Amniotic stem cell (primary cell): ENCODE measurements at places on chromosomes 7 and 10.

- DNase-seq: no peak
Observed at GRCh38 chr7:36086571-36086970, 66.5 kb upstream of the EEPD1 start.

- DNase-seq: no peak
Observed at GRCh38 chr10:10044922-10045764, 972.5 kb upstream of the CELF2 start.

DNA sequence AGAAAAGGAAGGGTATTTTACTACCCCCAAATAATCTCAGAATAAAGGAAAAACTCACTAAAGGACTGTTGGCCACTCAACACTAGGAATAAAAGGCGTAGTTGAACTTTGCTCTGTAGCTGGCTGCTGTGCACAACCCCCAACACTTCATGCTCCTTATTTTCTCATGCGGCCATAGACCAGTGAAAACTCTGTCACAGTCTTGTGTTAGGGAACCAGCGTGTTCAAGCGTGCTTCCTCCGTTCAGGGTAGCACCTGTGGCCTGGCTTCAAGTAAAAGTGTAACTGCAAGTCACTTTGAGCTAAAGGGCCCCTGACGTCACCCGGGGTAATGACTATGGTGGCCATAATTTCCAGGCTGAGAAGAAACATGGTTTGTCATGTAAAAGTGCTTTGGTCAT lies 27.0 kb downstream of the BLNK start:
- DNase-seq: no peak

- DNase-seq: no peak
Observed at GRCh38 chr7:84261509-84261908, 66.9 kb upstream of the SEMA3A start.

DNA sequence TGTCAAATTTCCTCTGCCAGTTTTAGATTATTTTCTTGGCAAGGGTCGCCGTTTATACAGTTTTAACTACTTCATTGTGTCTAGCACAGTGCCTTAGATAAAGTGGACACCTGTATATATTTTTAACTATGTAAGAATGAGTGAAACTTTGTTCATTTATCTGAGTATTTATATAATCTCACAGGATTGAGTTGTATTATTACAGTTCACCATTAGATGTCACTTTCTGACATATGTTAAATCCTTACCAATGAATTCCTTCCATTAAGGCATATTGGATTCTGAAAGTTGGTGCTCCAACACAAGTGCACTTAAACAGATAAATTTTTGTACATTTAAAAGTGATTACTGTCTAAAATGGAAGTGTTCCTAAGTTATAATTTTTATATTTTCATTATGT lies 43.0 kb downstream of the ZMYND11 start:
- DNase-seq: no peak

DNA sequence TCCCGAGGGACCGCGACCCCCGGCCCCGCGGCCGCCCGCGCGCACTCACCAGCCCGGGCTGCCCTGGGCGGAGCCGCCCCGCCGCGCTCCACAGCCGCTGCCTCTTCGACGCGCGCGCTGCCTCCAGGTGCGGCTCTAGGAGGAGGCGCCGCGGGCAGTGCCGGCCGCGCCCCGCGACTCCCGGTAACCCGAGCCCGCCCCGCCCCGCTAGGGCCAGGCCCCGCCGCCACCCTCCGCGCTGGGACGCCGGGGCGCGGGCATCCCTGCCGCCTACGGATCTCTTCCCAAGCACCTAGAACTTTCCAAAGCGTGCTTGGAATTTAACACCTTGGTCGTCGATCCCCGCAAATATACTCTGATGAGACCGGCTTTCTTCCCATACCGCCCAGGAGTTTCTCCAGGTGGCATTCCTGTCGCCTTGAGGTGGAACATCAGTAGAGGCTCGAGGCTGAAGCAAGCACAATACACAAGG lies at the start of gene SLC26A5:
Gene SLC26A5 (minus strand): TSS at position 159 of the 472 bp plus-strand sequence. CDS start 24,693 bp downstream, outside the sequence.
- no peak for DNase-seq

DNA sequence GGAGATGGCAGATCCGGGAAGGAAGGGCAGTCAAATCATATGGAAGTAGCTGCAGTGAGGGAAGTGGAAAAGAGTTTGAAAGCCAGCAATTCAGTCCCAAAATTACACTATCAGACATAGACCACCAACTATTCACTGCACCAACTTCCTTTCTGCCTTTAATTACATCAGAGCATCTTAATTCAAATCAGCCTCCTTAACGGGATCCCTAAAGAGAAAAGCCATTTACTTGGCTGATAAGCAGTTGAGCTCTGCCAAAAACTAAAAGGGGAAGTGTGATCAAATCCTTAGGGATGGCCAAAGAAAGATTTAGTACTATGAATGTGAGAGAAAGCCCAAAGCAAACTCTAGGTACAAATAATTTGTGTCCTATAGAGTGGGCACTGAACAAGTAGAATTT lies 110.4 kb downstream of the AMPH start:
- no peak for DNase-seq

DNA sequence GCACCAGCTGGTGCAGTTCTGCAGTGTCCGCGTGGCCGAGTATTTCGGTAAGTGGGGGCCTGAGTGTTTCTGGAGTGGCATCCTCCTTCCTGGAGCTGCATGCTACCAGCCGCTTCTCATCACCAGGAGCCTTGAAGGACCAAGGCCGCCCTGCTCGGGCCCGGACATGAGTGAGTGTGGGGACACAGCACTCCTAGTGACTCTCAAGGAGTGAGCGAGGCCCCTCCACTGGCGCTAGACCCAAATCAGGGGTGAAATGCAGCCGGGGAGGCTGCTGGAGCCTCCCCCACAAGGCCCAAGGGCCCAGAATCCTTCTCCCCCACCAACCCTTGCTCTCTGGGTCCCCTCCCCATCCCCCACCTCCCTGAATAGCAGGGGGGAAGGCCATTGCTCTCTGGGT lies 48.0 kb downstream of the CAMK2B start:
- DNase-seq: no peak

GRCh38 chr7:151252561-151252835 lies 4.0 kb upstream of the SMARCD3 start:
- DNase-seq: no peak

DNA sequence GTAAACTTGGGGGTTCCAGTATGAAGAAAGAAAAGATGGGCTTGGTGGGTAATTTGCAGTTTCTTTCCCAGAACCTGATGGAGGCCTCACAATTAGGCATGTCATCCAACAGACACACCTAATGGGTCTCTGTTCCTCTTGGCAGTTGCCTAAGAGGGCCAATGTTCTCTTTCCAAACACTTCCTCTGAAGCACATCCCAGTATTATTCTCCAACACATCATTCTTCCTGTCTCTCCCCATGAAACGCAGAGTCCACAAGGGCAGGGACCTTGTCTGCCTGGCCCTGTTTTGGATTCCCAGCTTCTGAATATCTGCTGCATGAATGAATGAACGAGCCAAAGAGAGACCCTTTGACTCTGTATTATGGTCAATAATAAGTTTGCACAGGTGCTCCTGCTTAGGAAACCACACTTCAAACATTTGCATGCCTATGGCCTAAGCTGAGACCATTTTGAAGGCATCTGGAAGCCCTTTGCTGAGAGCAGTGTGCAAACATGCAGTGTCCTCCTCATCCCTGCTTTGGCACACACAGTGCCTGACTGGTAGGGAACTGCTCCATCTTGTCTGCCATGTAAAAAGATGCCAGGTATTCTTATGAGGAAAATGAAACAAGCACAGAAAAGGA lies 100.9 kb upstream of the CHST15 start:
- DNase-seq: no peak

- no peak for DNase-seq
Observed at GRCh38 chr10:23702977-23703414, 264.1 kb downstream of the OTUD1 start.

DNA sequence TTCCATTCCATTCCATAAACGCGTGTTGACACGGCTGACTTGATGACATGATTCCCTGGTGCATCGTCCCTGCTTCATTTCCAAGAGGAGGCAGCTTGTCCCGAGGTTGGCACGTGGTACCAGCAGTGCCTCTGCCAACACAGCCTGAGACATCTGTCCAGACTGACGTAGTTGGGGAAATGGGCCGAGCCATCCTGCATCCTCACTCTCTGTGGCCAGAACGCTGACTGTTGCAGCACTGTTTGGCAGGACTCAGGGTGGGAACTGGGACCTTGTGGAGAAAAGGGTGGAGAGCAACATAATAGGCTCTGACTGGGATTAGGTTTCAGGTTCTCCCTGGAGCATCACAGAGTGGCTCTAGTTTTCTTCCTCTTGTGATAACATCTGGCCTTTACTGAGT lies 118.6 kb upstream of the BTBD16 start:
- no peak for DNase-seq

GRCh38 chr7:142961973-142962926 lies at the start of gene KEL:
KEL (minus strand) TSS chr7:142962363; CDS start chr7:142962206, 157 bp downstream.
- DNase-seq: no peak
